ENCODE measurements at places on chromosomes 1 and 21.
A peak's percentile ranks its signal among the peaks of the same experiment; 100 is the strongest.

- no peaks in the 10 kb centered on the region for H3K4me1 ChIP-seq
- no peak overlapping the region for H3K27ac ChIP-seq
- no peaks in the 10 kb centered on the region for H3K36me3 ChIP-seq
- H3K27me3 ChIP-seq = peaks cover 2% of the 10 kb centered on the region
- DNase-seq = no peak
- no peak overlapping the region for H3K4me3 ChIP-seq
These were observed 98.9 kb upstream of the DPYD start for GRCh38 chr1:98019747-98020146.

DNA sequence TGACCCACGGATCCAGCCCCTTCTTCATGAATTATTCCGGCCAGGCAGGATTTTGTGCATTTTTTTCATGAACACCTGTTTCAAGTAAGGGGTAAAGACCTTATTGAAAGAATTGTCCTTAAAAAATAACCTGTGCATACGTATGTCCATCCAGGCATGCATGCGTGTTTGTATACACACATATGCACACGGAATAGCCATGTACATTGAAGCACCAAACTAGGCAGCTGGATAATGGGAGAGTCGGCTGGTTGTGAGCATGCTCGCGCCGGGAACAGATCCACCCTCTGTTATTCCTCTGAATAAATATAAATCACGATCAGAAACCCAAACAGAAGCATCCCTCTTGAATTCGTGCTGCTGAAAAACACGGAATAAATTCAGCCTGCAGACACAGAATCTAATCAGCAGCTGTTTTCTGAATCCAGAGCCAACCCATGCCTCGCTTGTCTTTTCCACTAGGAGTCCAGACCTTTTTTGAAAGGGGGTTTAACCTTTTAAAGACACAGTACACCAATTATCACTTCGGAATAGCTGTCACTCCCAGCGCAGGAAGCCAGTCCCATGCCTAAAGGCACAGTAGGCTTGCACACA lies at the start of gene HIVEP3:
TSS of gene HIVEP3 (minus strand) at position 473 of the 594 bp plus-strand sequence.
- peaks cover 40% of the 10 kb centered on the region for H3K4me1 ChIP-seq
- H3K36me3 ChIP-seq = no peaks in the 10 kb centered on the region
- DNase-seq = no peak
- H3K4me3 ChIP-seq = peak within 1 kb of the TSS; percentile 83
- no peak within 1 kb of the TSS for H3K27ac ChIP-seq

DNA sequence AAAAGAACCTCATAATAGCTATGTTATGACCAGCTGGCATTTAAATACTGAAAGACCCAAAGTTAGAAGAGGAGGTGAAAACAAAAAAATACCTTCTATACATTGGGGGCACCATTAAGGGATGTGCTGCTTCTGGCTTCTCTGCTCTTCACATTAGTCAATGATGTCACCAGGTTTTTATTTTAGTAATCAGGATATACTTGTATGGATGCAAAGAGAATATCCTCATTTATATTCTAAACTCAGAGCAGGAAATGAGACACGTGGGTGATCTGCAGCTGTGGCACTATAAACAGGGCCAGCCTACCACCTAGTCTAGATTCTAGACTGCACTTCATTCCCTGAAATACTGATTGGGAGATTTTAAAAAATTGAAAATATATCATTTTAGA lies 51.2 kb downstream of the WLS start:
- H3K27ac ChIP-seq = no peak overlapping the region
- H3K36me3 ChIP-seq = peaks cover 87% of the 10 kb centered on the region
- no peak overlapping the region for H3K4me3 ChIP-seq
- no peaks in the 10 kb centered on the region for H3K27me3 ChIP-seq

DNA sequence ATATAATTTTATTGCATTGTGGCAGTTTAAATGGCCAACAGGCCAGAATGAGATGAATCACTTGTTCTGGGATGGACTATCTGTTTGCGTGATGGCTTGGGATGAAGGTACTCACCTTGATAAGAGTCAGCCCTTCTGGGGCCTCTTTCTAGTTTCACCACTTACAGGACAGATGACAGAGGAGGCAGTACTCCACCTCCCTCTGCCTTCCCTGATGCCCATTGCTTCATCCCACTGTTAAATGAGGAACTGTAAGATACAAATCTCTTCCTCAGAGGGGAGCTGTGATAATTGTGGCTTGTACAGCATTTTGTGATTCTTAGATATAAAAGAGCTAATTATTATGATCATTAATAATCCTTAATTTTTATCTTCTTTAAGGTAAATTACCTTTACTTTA lies 3.7 kb upstream of the TCHH start:
- no peak overlapping the region for H3K4me3 ChIP-seq
- H3K4me1 ChIP-seq = no peaks in the 10 kb centered on the region
- no peak overlapping the region for H3K27ac ChIP-seq
- no peaks in the 10 kb centered on the region for H3K27me3 ChIP-seq
- H3K36me3 ChIP-seq = no peaks in the 10 kb centered on the region

DNA sequence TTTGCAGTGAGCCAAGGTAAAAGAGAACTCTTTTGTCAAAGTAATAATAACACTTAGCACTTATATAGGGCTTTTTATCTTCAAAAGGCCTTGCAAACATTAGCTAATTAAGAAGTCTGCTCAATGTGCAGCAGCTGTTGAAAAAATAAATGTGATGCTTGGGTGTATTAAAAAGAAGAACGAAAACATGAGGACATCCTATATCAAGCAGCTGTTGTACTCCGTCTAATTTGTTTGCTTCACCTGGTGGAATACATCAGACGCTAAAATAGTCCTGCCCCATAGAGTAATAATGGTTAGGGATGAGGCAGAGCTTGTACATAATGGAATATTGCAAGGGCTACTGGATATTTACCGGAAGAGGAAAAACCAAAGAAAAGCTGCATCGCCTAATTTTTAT lies 299.5 kb downstream of the ST6GALNAC3 start:
- peaks cover 6% of the 10 kb centered on the region for H3K4me1 ChIP-seq
- no peaks in the 10 kb centered on the region for H3K27me3 ChIP-seq
- no peak overlapping the region for H3K4me3 ChIP-seq

DNA sequence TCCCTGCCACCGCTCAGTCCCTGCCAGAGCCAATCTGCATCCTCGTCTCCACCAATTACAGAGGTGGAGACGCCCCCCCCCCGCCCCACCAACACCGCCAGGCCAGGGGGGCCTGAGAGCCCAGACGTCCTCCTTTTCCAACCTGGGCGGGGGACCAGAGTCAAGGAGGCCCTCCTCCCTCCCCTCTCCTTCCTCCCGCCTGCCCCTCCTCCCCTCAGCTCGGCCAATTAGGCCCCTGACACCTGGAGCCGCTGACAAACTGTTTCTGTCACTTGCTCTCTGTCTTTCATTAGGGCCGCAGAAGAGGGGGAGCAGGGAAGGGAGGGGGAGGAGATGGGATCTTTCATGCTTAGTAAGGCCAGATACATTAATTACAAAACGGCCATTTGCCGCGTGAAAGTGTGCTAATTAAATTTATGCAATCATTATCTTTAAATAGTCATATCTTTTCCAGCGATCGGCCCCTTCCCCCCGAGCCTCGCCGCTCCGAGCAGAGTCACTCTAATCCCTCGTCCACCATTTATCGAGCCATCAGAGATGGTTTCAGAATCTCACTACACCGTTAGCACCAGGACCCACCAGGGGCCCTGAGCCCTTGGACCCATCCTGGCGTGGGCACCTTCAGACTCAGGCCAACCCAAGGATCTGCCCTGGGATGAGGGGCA lies 94.7 kb downstream of the PAX7 start:
- H3K4me1 ChIP-seq = peaks cover 91% of the 10 kb centered on the region
- H3K27ac ChIP-seq = peak overlapping the region; percentile 57
- H3K27me3 ChIP-seq = peaks cover 80% of the 10 kb centered on the region

- no peak for DNase-seq
- H3K4me3 ChIP-seq = no peak overlapping the region
- peaks cover 18% of the 10 kb centered on the region for H3K4me1 ChIP-seq
These were observed 45.1 kb downstream of the ECE1 start for GRCh38 chr1:21244986-21245687.

DNA sequence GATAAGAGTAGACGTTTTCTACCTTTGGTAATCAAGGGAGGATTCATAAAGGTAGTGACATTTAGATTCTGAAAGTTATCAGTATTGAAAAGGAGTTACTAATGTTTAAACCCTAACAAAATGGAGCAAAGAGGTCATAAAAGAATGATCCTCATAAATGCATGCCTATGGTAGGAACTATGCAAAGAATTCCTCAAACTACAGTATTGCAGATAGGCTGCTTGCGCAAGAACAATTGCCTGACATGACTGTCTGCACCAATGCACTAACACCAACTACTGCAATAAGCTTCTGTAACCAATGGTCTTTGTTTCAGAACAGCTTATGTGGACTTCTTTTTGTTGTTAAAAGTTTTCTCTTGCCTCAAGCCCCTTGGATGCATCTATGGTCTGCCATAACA lies 597.3 kb upstream of the ADGRL4 start:
- H3K27ac ChIP-seq = no peak overlapping the region
- no peaks in the 10 kb centered on the region for H3K4me1 ChIP-seq
- H3K36me3 ChIP-seq = no peaks in the 10 kb centered on the region

DNA sequence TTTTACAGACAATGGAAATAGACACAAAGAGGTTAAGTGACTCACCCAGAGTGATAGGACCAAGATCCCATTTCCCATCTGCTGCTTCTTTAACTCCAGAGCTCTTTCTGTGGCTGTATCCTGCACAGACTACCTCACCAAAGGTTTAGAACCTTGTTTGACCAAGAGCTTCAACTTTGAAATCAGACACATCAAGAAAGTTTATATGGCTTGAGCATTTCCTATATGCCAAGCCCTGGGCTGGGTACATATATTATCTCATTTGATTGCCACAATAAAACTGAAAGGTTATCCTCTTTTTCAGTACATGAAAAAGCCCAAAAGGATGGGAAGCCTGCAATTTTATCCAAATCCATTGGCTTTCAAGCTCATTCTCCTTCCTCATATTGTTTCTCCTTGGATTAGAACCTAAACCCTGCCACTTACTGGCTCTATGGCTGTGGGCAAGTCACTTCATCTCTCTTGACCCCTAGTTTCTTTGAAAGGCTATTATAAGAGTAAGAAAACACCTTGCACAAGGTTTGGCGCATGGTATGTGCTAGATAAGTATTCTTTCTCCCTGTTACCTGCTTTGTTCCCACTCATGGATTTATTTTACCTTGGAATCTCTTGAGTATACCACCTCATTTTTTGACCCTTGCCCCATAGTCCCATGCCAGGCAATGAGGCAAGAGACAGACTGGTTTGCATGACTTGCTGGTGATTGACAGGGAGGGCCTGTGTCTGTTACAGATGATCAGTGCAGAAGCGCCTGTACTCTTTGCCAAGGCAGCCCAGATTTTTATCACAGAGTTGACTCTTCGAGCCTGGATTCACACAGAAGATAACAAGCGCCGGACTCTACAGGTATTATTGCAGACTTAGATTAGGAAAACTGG lies 34.5 kb upstream of the KCNQ4 start:
- peaks cover 67% of the 10 kb centered on the region for H3K36me3 ChIP-seq
- peak overlapping the region; percentile 45 for H3K27ac ChIP-seq
- no peaks in the 10 kb centered on the region for H3K27me3 ChIP-seq
- no peak for DNase-seq
- peaks cover 6% of the 10 kb centered on the region for H3K4me1 ChIP-seq

- H3K4me1 ChIP-seq = peaks cover 27% of the 10 kb centered on the region
- H3K27me3 ChIP-seq = no peaks in the 10 kb centered on the region
- H3K27ac ChIP-seq = no peak overlapping the region
- DNase-seq = no peak
- no peaks in the 10 kb centered on the region for H3K36me3 ChIP-seq
- H3K4me3 ChIP-seq = no peak overlapping the region
These were observed 29.8 kb upstream of the SPAG17 start for GRCh38 chr1:118214866-118215265.

GRCh38 chr1:44507490-44508396 lies 102.7 kb downstream of the RNF220 start:
- no peaks in the 10 kb centered on the region for H3K36me3 ChIP-seq
- DNase-seq = peak; percentile 37
- peaks cover 33% of the 10 kb centered on the region for H3K27me3 ChIP-seq
- no peak overlapping the region for H3K27ac ChIP-seq

- peaks cover 6% of the 10 kb centered on the region for H3K36me3 ChIP-seq
- no peaks in the 10 kb centered on the region for H3K27me3 ChIP-seq
- no peak for DNase-seq
- H3K4me3 ChIP-seq = no peak overlapping the region
- H3K27ac ChIP-seq = no peak overlapping the region
These were observed 130.3 kb downstream of the C1orf21 start for GRCh38 chr1:184517130-184517529.

- peaks cover 8% of the 10 kb centered on the region for H3K27me3 ChIP-seq
- no peak for DNase-seq
- H3K4me3 ChIP-seq = no peak overlapping the region
- H3K36me3 ChIP-seq = no peaks in the 10 kb centered on the region
- H3K4me1 ChIP-seq = peaks cover 57% of the 10 kb centered on the region
These were observed 205.8 kb downstream of the PTPRU start for GRCh38 chr1:29441916-29442668.

Measured in nephron progenitor cell (in vitro differentiated cells).